ENCODE measurements at places on chromosomes 13 and 19. TPM values are rescaled to one million over a fixed set of nuclear protein-coding genes. Genes with fewer than 3 reads are reported as not detected.

Gene CEBPA
- 646 TPM for total RNA-seq

Gene ZNF627
- total RNA-seq, result 10.8 TPM

Gene C19orf53
- 103 TPM for total RNA-seq

Gene SYNGR4
- total RNA-seq, result not detected

Gene SIAH3
- total RNA-seq, result not detected

Gene ZNF524
- 3.8 TPM for total RNA-seq

Gene UBL3
- total RNA-seq, result 44.2 TPM

Gene SEMA6B
- 5.7 TPM for total RNA-seq

Gene SIPA1L3
- total RNA-seq, result 8.2 TPM

Gene ADM5
- 2.1 TPM for total RNA-seq

Gene KLK11
- not detected for total RNA-seq

Gene MAST1
- not detected for total RNA-seq

Gene RXFP2
- total RNA-seq, result 0.33 TPM

Gene LGALS14
- total RNA-seq, result not detected

Gene DPF1
- not detected for total RNA-seq

Gene GPATCH1
- total RNA-seq, result 6.5 TPM

Gene RASAL3
- 0.33 TPM for total RNA-seq

Gene ZNF99
- total RNA-seq, result 0.16 TPM

Gene GPR12
- not detected for total RNA-seq

Gene DOHH
- total RNA-seq, result 11.9 TPM

Gene SPACA4
- not detected for total RNA-seq

Gene MCF2L
- 173 TPM for total RNA-seq

Gene CD70
- total RNA-seq, result not detected
